ENCODE measurements at places on chromosomes 6 and 20. TPM values are rescaled to one million over a fixed set of nuclear protein-coding genes. Genes with fewer than 3 reads are reported as not detected.

SLC24A3 gene
- not detected for total RNA-seq

GRCh38 chr20:31674895-31675827 is 37.4 kb downstream of the COX4I2 start:
- peak; percentile 71 for DNase-seq

- no peak for DNase-seq
Measured at GRCh38 chr20:53559816-53560215, 33.8 kb downstream of the ZNF217 start.

DNA sequence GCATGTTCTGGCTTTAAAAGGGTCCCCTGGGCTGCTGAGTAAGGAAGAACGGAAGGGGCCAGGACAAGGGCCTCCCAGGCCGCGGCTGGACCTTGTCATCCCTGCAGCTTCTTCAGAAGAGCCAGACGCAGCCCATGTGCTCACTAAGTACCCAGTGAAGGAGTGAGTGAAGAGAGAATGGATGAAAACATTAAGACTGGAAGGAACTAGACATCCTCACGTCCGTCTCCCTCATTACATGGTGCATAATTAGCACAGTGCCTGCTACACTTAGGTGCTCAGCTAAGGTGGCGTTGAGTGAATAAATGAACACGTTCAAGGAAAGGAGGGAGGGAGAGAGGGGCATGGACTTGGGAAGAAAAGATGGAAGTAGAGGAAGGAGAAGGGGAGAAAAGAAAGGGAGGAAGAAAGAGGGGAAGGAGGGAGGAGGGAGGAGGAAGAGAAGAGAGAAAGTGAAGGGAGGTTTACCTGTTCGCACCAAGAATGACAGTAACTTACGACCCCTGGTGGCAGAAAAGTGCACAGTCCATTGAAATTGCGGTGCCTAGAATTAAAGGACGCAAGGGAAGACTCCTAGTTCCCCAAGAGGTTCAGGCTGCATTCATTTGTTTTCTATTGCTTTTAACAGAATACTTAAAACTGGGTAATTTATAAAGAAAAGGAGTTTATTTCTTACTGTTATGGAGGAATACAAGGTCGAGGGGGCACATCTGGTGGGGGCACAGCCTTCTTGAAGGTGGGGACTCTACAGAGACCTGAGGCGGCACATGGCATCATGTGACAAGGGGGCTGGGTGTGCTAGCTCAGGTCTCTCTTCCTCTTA is 8.0 kb downstream of the TP53RK start:
- peak; percentile 57 for DNase-seq

GRCh38 chr6:38012573-38012972 is 193.0 kb downstream of the ZFAND3 start:
- DNase-seq: no peak

Data from activated T-helper 1 cell treated with anti-CD3 and anti-CD28 coated beads, Interleukin-12 subunit alpha, Interleukin-12 subunit beta, Interleukin-2, Interleukin-4 antibody, amounts not matched to agents 30 ng/mL and 10 ng/mL and 1 ng/mL, durations not matched to agents 14 hours and 24 hours and 36 hours (primary cell).